ENCODE measurements at places on chromosomes 16 and 17.

DNA sequence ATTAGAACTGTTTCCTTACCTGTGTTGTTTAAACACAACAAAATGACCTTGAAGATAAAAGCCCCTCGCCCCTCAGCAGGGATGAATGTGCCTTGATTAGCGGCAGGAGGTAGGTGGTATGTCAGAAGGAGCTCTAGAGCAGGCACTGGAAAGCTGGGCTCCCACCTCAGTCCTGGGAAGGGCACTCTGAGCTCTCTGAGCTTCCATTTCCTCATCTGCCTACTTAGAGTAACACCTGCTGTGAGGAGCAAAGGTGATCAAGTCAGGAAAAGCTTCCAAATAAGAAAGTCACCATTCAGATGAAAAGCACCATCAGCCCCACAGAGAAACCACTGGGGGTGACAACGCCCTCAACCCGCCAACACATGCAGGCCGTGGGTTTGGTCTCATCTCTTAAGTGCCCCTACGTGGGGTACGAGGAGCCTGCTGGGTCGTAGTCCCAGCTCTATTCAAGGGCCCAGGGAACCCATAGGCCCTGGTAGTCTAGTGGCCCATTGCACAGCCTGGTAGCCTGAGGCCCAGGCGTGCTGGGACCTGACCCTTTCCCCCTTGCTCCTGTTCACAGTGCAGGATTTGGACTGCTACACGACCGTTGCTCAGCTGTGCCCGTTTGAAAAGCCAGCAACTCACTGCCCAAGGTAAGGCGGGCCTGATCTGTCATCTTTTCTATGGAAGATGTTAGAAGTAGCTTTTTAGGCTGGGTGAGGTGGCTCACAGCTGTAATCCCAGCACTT is 57.3 kb downstream of the CRISPLD2 start:
- DNase-seq, result no peak

DNA sequence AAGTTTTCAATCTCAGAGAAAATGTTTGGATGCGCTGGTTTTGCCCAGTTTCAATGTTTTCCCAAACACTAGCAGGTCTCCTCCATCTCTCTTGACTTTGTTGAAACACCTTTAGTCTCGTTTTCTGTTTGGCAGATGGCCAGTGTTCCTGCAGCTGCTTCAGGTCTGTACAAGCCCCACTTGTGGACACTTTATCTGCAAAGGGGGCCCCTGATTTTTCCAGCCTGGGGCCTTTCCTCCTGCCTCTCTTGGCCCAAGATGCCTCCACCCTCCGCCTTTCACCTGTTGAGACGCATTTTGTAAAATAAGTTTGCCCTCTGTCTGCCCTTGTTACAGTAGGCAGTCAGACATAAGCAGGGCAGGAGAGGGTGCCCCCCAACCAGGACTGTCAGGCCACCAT is 21.8 kb upstream of the PRM1 start:
- peak; percentile 56 for DNase-seq

DNA sequence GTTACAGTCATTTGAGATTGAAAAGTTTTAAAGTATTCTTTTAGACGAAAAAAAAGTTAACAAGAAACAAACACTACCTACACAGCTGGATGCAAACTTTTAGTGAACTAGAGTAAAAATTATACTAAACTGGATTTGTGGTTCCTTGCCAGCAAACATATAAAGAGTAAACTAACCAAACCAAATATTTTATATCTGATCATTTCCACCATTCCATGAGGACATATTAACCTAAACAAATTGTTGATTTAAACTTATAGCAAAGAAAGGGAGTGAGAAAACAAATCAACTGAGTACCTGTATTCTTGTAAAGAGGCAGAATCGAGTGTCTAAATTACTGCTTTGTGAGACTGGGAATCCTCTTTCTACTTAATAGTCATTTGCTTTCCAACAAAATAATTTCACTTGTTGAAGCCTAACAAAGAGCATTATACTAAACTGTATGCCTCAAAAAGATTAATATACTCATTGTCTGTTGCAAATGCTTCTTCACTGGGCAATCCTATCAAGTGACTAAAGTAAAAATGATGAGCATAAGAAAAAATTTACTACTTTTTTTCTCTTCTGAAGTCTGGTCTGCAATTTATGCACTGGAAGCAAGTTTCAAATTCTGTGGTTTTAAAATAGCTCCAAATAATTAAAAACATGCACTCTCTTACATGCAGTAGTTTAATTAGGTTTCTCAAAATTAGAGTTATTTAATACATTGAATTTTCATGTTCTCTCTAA is 37.5 kb downstream of the AKAP10 start:
- no peak for DNase-seq

DNA sequence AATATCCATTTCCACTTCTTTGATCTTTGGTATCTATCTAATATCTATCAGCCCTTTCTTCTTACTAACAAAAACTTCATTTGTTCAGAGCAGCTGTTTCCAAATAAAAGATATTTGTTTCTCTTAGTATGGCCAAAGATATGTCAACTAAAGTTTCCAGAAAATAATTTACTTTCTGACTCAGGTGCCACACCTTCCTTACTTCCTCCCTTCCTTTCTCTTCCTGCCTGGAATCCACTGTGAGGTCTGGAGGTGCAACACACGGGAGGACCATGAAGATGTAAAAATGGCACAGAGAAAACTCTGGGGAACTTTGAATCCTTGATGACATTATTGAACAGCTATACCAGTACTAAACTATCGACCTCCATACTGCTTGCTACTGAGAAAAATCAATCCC is 14.0 kb downstream of the MED13 start:
- no peak for DNase-seq

- peak; percentile 69 for DNase-seq
Observed at GRCh38 chr16:7303052-7303610, 29.5 kb upstream of the RBFOX1 start.

- no peak for DNase-seq
Observed at GRCh38 chr17:72763981-72764380, 328.5 kb downstream of the SLC39A11 start.

GRCh38 chr17:31584438-31585279 is 193.2 kb downstream of the RAB11FIP4 start:
- DNase-seq, result no peak

DNA sequence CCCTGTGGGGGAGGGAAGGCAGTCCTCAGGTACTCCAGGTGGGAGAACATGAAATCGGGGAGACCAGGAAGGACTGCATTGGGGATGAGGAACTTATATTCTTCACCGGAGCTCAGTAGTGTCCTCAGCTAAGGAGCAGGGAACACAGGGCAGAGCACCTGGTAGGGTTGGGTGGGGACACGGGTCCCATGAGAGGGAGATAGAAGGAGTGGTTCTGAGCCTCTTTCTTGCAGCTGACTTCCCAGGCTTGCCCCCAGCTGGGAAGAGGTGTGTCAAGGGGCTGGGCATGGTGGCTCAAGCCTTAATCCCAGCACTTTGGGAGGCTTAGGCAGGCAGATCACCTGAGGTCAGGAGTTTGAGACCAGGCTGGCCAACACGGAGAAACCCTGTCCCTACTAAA is 2.1 kb downstream of the FHOD1 start:
- no peak for DNase-seq

Measured in NCI-H1092 treated with DMSO at 0.1 percent for 48 hours (cell line).